ENCODE measurements at places on chromosomes 13 and 19.
A peak's percentile ranks its signal among the peaks of the same experiment; 100 is the strongest.

DNA sequence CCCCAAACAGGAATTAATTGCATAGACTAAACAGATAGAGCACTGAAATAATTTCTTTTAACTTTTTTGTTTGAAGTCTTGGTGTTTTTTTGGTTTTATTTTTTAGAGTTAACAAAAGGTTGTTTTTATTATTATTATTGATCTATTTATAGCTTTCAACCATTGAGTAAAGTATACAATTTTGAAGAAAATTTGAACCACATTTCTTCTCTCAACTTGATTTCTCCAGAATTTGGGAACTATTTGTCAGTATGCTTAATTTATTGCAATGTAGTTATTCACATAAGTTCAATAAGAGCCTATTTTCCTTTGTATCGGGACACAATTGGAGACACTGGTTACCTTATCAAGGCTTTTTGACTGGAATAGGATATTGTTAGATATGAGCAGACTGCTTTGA lies 1045.6 kb upstream of the PCDH9 start:
- no peak for DNase-seq

DNA sequence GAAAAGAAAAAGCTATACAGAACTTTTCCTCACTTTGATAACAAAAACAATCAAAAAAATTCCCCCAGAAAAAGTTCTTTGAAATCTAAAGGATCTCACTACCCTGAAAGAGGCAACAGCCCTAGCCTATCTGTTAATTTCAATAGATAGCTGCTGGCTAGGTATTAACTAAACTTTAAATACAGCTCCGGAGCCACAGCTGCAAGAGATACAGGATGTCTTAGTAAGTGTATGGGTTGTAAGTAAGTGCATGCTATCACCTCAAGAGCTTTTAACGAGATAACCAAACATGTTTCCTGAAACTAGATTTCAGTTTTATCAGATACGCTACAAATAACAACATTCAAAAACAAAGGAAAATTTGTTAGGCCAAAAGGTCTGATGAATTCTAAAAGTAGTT lies 148.4 kb downstream of the KLF12 start:
- no peak for DNase-seq

GRCh38 chr13:76638882-76639281 lies 247.3 kb downstream of the KCTD12 start:
- no peak for DNase-seq

DNA sequence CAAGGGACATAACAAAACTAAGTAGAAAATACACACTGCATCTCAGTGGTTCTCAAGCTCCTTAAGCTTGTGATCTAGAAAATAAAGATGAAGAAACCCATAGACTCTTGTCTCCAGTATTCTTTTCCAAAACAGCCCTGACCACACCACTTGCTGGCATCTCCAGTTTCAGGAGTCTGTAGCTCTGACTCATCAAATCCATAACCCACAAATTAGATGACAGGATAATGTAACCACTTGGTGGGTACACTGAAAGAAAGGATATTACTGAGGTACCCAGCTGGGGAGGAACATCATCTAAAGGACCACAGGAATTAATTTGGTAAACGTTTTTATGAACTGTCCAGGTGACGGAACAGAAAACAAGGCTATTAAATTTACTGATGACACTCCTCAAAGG lies 214.7 kb downstream of the VWA8 start:
- no peak for DNase-seq

- DNase-seq, result no peak
These were observed 66.8 kb upstream of the RAP2A start for GRCh38 chr13:97367016-97367822.

- DNase-seq, result peak; percentile 52
These were observed 495 bp downstream of the DCLK1 start for GRCh38 chr13:36130552-36131221.

DNA sequence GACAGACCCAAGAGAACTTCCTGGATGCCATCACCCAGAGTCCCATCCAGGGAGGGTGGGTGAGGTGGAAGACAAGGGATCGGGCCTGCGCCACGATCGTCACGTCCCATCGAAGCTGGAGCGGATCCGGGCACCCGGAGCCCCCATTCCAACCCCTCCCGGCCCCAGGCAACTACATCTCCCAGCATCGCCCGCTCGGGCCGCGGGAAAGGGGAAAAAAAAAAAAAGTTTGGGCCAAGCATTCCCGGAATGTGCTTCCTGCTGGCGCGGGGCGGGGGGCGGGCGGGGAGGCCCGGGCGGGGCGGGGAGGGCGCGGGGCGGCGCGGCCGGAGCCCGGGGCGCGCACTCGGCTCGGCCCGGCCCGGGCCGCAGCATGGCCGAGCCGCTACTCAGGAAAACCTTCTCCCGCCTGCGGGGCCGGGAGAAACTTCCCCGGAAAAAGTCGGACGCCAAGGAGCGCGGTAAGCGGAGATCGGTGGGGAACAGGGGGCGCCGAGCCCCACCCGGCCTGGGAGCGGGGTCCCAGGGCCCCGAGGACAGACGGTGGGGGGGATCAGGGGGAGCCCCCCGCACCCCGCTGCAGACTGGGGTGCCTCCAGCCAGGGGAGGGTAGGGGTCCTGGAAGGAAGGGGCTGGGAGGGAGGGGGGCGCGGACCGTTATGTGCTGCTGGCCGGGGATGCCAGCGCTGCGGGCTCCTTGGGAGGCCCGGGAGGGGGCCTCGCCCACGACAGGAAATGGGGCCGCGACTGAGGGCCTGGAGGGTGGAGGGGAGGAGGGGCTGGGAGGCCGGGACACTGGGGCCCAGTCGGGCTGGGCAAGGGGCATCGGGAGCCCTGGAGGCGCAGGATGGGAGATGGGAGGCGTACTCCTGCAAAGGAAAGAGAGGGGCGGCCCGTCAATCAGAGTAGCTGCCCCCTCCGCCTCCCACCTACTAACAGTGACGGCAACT lies at the start of gene SYDE1:
TSS of gene SYDE1 (plus strand) at position 341 of the 950 bp plus-strand sequence. CDS start at position 374, 33 bp downstream.
- DNase-seq, result peak; percentile 82

DNA sequence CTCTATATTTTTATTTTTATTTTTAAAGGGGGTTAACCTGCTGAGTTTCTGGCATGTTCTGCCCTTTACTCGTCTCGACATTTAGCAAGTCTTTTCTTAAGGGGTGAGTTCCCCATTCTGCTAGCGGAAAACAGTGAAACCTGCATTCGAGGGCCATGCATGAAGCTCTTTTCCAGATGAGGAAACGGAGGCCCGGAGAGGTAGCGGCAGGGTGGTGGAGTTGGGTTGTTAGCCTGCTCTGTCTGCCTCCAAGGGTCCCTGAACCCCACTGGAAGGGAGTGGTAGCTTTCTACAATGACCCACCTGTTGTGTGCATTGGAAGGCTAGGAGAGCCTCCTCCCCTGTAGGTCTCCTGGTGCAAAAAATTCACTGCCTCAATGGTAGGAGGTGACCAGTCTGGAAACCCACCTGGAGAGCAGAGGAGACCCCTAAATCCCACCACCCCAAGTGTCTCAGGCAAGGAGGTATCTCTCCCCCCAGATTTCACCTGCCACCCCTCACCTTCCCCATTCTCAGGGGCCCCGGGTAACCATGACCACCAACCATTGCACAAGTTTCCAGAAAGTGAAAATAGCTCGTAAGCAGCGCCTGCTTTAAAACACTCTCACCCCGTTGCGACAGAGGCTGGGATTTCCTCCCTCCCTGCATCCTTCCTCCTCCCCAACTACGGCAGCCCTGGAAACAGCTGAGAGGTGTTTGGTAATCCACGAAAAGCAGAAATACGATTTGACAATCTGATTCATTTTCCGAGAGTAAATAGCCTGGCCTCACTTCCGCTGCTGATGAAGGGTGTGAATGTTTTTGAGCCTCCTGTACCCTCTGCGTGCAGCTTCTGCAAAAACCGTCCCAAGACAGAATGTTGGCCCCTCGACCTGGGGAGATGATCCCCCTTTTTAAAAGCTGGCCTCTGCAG lies 3.5 kb downstream of the KLF2 start:
- DNase-seq, result peak; percentile 86

DNA sequence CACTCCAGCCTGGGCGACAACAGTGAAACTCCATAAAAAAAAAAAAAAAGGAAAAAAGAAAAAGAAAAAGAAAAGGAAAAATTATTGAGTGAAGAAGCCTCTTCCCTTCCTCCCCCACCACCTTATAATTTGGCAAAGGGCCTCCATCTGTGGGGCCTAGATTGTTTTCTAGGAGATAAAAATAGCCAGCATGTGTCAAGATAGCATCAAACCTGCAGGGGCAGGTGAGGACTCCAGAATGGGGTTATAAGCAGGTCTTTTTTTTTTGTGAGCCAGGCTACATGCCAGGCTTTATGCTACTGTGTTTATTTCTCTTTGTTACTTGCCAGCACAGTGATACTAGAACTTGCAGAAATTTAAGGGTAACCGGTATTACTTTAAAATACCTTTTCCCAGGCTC lies 11.7 kb upstream of the TRIM13 start:
- no peak for DNase-seq

GRCh38 chr19:49094505-49095482 lies 9.5 kb downstream of the SNRNP70 start:
- DNase-seq, result peak; percentile 62

DNA sequence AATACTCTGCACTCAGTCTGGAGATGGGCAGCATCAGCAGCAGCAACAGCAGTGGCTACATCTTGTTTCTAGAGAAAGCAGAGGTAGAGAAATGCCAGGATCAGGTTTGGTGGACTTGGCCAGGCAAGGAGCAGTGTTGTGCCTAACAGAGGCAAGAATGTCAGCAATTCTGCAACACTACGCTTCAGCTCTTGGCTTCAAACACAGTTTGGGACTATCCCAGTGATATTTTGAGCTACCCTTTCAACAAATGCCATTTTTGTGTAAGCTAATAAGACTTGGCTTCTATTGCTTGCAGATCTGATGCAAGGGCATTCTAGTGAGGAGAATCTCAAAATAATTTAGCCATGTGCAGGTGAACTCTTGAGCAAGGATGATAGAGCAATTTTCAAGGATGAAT lies 271.3 kb downstream of the PCDH20 start:
- no peak for DNase-seq

DNA sequence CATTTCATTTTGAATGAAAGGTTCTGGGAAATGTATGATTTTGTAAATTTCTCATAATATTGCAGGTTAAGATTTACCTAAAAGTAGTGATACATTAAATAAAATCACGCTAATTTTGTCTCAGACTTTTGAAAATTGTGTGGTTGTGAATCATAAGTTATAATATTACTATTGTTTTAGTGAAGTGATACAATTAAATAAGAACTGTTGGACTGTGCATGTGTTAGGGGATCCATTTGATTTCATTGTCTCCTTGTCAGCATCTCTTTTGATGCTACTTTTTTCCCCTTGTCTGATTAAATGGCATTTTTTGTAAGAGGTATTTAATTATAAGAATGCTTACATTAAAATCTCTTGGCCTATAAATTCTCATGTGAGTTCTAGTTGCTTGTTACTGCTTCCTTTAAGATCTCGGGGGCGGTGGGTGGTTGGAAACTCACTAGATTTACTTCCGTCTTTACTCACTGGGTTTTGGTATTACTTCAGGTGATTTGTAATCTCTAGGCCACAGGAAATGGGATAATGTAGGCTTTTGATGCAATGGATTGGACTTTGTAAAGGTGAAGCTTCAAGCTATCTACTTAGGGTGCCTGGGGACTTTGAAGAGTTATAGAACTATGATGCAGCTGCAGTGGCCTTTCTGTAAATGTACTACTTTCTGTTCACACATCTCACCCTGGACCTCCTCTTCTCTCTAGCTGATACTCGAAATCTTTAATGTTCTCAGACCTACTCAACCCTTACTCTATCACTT lies 66.5 kb downstream of the PAN3 start:
- no peak for DNase-seq

DNA sequence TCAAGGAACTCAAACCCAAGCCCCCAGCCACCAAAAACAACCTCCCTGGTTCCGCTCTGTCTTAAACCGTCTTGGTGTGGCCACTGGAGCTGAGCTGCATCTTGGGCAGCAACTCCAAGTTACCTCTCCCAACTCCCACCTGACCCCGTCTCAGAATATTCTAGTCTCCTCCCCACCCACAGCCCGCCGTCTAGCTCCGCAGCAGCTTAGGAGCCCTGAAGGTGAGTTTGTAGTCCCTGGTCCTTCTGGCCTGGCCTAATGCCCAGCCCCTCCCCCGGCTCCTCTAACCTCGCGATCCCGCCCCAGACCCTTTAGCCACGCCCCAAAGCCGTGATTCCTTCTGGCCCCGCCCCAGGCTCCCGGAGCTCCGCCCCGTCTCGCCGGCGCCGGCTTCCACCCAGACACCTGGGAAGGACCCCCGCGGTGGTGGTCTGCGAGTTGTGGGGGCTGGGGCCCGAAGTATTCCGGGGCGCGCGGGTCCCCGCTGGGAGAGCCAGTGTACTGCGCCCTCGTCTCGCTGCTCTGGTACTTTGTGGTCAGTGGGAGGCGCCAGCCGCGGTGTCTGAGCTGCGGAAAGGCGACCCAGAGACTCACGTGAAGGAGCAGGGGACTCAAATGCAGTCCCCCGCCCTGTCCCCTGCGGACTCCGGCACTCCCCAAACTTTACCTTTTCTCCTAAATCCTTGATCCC lies 2.5 kb upstream of the LHB start:
- DNase-seq, result no peak

- peak; percentile 27 for DNase-seq
These were observed 141.0 kb downstream of the RAP2A start for GRCh38 chr13:97574926-97575325.

- no peak for DNase-seq
These were observed 365.1 kb downstream of the DNAJC15 start for GRCh38 chr13:43388282-43389034.

GRCh38 chr13:97921176-97921816 lies 32.2 kb upstream of the IPO5 start:
- DNase-seq, result peak; percentile 73

- DNase-seq, result peak; percentile 55
These were observed 772.0 kb downstream of the DIAPH3 start for GRCh38 chr13:59391696-59392095.

- DNase-seq, result no peak
These were observed 26.1 kb upstream of the TFDP1 start for GRCh38 chr13:113558461-113558860.

DNA sequence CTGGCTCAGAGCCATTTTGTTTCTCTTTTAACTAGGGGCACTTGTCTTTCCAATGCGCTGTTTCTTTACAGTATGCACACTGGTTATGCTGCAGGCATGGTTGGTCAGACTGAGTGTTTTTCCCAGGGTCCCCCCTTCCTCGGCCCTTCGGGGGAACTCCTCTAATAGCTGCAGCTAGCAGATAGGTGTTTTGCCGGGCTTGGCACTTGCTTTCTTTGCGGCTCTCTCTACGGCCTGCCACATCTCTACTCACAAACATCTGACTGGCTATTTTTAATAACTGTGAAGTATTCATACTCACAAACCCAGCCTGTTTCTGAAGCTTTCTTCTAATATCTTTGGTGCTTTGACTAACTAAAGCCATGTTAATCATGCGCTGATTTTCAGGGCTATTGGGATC lies 89.4 kb downstream of the SLC25A15 start:
- DNase-seq, result no peak

- DNase-seq, result no peak
These were observed 36.6 kb downstream of the KLF2 start for GRCh38 chr19:16361254-16361653.

- DNase-seq, result no peak
These were observed 15.9 kb upstream of the FOSB start for GRCh38 chr19:45451850-45452387.

GRCh38 chr13:112828082-112828699 lies 138.4 kb downstream of the ATP11A start:
- no peak for DNase-seq

- DNase-seq, result no peak
These were observed 17.1 kb downstream of the ELAVL1 start for GRCh38 chr19:7988307-7988706.
